ENCODE measurements at places on chromosomes 2 and 18.
A peak's percentile ranks its signal among the peaks of the same experiment; 100 is the strongest.

- no peak for DNase-seq
Measured at GRCh38 chr2:205749078-205749477, 66.8 kb downstream of the NRP2 start.

DNA sequence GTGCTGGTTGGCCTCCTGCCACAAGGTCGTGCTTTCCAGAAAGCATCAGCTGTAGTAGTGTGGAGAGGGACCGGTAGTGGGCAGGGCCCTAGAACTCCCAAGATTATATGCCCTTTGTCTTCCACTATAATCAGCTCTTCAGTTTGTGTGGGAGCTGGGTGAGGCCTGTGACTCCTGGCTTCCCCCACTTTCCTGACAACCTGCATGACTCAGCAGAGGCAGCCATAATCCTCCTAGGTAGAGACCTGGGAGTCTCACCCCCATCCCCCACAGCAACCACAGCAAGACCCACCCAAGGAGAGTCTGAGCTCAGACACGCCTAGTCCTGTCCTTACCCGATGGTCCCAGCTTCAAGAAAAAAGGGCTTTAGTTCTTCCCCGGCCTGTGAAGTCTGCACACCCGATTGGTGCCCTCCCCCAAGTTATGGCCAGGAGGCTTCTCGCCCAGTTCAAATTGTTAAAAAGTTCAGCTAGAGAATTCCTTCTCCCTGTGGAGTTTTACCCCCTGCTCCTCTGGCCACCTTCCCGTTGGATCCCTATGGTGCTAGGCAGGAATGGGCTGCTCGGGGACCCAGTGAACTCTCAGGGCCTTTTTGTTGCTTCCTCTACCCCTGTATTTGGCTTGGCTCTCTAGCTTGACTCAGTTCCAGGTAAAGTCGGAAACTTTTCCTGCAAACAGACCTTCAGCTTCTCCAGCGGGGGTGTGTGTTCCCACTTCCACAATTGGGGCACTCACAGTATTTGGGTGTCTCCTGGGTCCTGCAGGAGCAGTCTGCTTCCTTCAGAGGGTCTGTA lies 57.8 kb upstream of the FAM237A start:
- DNase-seq: no peak

GRCh38 chr2:177574356-177574755 lies 181.8 kb downstream of the AGPS start:
- DNase-seq: no peak

DNA sequence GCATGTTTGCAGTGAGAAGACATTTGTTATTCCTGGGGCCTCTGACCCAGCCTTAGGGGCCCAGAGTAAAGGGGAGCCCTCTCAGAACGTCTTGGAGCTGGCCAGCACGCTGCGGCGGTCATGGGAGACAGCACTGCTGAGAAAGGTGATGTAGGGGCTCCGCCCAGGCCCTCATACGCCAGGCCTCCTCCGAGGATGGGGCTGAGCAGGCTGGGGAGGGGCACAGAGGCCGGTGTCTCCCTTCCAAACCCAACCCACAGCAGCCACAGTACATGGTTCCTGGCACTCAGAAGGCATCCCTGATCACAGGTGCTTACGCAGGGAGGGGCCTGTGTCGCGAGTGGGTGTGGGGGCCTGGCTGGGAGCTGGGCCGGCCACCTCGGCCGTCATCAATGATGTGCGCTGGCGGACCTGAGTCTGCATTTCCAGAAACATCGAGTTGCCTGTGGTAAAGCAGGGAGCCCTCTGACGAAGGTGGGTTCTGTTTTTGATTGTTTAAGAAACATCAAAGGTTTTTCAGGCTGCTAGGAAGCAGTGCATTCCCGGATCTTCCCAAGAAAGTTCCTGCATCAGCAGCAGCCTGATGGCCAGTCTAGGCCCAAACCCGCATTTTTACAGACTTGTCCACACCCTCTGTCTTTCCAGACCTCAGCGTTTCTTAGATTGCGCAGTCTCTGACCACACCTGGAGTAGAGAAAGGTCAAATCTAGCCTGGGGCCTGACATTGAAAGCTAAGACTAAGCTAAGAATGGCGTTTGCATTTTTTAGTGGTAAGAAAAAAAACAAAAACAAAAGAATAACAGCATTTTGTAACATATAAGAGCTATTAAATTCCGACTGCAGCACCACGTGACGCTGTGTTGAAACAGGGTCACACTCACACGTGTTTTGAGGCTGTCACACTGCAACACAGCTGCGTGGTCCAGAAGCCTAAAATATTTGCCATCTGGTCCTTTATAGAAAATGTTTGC lies 51.2 kb upstream of the PXDN start:
- DNase-seq: peak; percentile 87

GRCh38 chr2:26735883-26736588 lies 28.0 kb upstream of the SLC35F6 start:
- no peak for DNase-seq

Data from trophoblast cell (in vitro differentiated cells and primary cell).